Ascending aorta (tissue), 2 donors: ENCODE measurements at places on chromosomes 1 and 21.
A peak's percentile ranks its signal among the peaks of the same experiment; 100 is the strongest.

- no peaks in the 10 kb centered on the region for H3K27me3 ChIP-seq
- H3K4me1 ChIP-seq: no peaks in the 10 kb centered on the region
- H3K4me3 ChIP-seq: no peak overlapping the region
- no peaks in the 10 kb centered on the region for H3K36me3 ChIP-seq
- no peak overlapping the region for H3K27ac ChIP-seq
These were observed 480.4 kb downstream of the SIPA1L2 start for GRCh38 chr1:232149287-232150201.

DNA sequence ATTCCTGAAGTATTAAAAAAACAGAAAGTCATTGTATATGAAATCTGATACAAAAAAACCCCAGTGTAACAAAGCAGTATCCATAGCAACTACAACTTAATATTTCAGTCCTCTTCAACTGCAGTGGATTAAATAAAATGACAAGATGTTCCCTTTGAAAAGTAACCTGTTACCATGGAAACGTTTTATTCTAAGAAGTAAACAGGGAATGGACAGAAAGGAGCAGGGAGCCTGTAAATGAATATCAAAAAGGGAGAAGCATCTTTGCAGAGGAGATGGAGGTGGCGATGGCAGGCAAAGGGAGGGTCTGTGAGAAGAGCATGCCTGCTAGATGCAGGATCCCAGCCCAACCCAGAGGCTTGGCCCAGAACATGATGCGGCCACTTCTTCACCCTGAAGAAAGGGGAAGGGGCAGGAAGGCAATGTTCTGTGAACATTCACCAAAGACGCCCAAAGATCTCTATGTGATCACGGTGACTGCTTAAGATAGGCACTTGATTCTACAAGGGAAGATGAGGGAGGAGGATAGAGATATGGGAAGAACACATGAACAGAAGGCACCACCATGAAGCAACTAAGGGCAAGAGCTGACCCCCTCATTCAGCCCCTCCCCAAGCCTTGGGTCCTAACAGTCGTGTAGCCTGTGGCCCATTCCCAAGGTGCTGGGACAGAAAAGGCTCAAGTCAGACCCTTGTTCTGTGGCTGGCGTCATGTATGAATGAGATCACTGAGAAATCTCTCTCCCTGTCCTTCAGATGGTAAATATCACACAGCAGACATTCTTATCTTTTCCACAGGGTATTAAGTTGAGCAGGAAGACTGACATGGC is 200.0 kb downstream of the SLC45A1 start:
- H3K27ac ChIP-seq: no peak overlapping the region
- peaks cover 5% of the 10 kb centered on the region for H3K4me1 ChIP-seq
- no peak overlapping the region for H3K4me3 ChIP-seq

GRCh38 chr1:203744075-203744972 is 20.7 kb upstream of the LAX1 start:
- no peaks in the 10 kb centered on the region for H3K27me3 ChIP-seq
- no peak overlapping the region for H3K4me3 ChIP-seq
- peak; percentile 16 for DNase-seq
- peaks cover 12% of the 10 kb centered on the region for H3K36me3 ChIP-seq

DNA sequence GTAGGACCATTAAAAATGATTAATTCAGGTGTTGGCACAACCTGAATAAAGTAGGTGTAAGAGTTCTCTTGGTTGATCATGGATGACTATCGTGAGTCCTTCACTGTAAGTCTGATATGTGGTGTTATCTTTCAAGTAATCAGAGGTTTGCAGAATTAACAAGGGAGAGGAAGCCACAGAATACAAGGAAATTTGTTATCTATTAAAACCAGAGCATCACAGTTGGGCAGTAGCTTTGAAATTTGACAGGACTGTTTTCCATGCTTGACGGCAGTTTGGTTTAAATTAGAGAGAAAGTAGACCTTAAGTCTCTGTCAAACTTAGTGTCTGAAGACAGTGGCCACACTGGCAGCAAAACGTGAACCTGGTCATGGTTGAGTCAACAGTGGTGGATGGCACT is 139.5 kb upstream of the KCNK2 start:
- DNase-seq: no peak
- H3K27ac ChIP-seq: no peak overlapping the region
- H3K4me1 ChIP-seq: no peaks in the 10 kb centered on the region
- no peaks in the 10 kb centered on the region for H3K27me3 ChIP-seq
- H3K4me3 ChIP-seq: no peak overlapping the region

GRCh38 chr1:41907446-41907845 is 11.3 kb downstream of the HIVEP3 start:
- no peaks in the 10 kb centered on the region for H3K4me1 ChIP-seq
- DNase-seq: no peak
- no peaks in the 10 kb centered on the region for H3K36me3 ChIP-seq
- no peak overlapping the region for H3K4me3 ChIP-seq

- H3K4me3 ChIP-seq: no peak overlapping the region
- H3K27ac ChIP-seq: no peak overlapping the region
- H3K27me3 ChIP-seq: no peaks in the 10 kb centered on the region
- H3K4me1 ChIP-seq: peaks cover 2% of the 10 kb centered on the region
- H3K36me3 ChIP-seq: no peaks in the 10 kb centered on the region
- DNase-seq: no peak
These were observed 40.7 kb upstream of the HLX start for GRCh38 chr1:220838578-220838977.

- no peaks in the 10 kb centered on the region for H3K4me1 ChIP-seq
- no peaks in the 10 kb centered on the region for H3K36me3 ChIP-seq
- H3K27me3 ChIP-seq: no peaks in the 10 kb centered on the region
- DNase-seq: no peak
These were observed 72.4 kb upstream of the IFNAR2 start for GRCh38 chr21:33157303-33157702.

DNA sequence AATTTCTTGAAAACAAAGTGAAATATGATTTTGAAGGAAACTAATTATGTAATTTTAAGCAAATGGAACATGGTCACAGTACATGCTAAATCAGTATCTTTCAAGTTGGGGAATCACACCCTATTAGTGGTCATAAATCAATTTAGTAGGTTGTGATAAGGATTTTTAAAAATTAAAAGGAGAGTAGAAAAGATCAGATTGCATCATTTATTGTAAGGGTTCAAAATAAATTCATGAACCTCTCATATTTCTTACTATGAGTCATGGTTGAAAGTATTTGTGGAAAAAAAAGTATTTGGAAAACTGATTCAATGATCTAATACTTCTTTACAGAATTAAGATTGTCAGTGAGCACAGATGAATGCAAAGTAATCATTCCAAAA is 14.6 kb downstream of the ADSS2 start:
- peaks cover 7% of the 10 kb centered on the region for H3K4me1 ChIP-seq
- peaks cover 8% of the 10 kb centered on the region for H3K36me3 ChIP-seq
- H3K27ac ChIP-seq: no peak overlapping the region
- no peak for DNase-seq
- H3K4me3 ChIP-seq: no peak overlapping the region

DNA sequence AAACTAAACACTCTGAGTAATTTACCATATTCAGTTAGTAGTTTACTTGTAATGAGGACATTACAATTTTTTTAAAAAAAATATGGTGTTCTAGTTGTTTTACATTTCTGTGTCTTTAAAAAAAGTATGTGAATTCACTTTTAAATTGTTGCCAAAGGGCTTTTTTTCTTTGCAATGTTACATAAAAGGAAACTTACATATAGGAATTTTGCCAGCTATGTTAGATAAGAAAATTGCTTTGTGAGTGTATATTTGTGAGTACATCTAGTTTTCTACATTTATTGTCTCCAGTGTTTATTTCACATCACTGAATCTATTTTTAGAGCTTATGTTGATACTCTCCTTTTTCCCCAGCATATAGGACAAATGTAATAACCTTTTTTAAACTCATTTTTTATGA is 206.8 kb downstream of the GPR52 start:
- no peak overlapping the region for H3K27ac ChIP-seq
- H3K4me1 ChIP-seq: no peaks in the 10 kb centered on the region
- no peaks in the 10 kb centered on the region for H3K27me3 ChIP-seq
- no peak for DNase-seq
